ENCODE measurements at places on chromosomes 5 and 9.

DNA sequence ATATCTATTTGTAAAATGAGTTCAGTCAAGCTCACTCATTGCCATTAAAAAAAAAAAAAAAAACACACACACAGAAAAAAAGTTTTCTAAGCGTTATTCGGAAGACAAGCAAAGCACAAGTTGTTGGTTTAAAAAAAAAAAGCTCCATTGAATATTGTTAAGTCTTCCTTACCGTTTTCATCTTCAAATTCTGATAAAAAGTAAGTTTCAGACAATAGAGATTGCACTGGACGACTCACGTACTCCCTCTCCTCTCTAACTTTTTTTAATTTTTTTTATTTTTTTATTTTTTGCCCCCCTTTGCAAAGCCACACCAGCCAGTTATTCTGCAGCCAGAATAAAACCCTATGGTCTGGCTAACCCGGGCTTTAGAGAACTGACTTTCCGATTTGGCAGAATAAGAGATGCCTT lies 544 bp downstream of the ADAMTS6 start:
- no peak for DNase-seq

- no peak for DNase-seq
These were observed 537.1 kb upstream of the CDH18 start for GRCh38 chr5:20524991-20525529.

DNA sequence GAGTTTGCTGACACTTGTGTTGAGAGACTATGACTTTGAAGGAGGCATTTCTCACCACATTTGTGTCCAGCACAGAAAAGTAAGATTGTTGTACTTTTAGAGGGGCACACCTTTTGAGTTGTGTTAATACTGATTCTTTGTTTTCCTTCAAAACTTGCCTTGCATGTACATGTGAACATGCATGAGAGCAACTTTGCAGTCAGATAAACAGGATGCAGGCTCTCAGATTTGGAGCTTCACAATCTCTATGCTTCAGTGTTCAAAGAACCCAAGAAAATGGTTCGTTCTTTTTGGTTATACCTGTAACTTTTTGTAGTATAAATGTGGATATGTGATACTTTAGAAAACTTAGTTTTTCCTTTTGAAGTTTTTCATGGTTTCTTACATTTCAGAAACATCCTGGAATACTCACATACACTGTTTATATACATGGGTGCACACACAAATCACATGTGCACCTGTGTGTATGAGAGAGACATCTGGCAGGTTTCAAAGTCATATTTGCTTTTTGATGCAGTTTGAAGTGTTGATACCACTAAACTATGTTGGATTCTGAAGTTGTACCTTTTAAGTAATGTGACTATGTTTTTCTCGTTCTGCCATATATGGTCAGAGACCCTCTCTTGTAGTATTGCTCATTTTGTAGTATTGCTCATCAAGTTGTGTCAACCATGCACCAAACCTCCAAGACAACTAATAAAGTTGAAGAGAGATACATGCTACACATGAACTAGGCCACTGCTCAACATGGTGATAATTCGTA lies 190.7 kb downstream of the CD180 start:
- no peak for DNase-seq

DNA sequence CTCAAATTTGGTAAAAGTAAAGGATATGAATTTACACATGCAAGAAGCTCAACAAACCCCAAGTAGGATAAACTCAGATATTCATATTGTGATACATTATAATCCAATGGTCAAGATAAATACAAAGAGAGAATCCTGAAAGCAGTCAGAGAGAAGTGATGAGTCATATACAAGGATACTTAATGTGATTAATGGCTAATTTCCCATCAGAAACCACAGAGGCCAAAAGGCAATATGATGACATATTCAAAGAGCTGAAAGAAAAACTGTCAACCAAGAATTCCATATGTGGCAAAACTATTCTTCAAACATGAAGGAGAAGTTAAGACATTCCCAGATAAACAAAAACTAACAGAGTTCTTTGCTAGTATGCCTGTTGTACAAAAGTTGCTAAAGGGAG lies 19.5 kb upstream of the IRF1 start:
- DNase-seq: no peak

DNA sequence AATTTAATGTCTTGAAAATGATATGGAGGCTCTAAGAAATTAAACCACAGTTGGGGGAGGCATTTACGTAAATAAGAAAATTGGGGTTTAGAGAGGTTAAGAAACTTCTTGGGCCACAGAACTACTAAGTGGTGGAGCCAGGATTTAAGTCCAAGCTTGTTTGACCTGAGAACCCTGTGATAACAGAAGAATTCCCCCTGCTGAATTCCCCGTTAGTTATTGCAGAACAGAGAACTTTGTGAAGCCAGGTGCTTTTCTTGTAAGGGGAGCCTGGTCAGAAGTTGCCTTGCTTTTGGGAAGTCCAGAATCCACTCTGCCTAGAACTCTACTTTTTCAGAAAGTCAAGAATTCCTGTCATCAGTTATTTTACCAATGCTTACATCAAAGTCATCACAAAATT lies 309.3 kb upstream of the SEMA6A start:
- DNase-seq: no peak

DNA sequence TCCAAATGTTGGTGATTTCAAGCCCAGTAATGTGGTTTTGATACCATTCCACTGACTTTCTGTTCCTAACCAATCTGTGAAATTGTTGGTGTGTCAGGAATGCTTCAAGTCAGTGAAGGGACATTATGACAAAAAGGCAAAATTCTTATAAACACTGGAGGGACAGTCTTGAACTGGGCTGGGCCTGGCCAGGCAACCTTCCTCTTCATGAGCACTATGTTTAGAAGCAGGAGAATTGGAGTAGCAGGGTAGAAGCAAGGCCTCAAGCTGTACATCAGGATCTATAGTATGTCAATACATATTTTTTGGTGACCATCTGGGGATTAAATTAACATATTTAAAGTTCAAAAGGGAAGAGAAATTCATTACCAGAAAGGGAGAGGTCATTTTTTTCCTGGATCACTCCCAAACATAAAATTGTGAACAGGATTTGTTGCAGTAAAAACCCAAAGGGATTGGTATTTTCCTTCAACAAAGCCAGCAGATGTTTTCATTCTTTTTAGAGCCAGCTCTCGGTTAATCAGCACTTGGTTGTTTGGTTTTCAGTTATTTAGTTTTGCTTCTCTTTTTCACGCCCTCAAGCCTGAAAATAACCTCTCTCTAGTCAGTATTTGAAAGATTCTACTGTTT lies 77.9 kb upstream of the PIK3R1 start:
- DNase-seq: no peak

- DNase-seq: peak; percentile 3
These were observed at the start of gene GLDC for GRCh38 chr9:6645355-6646292. Gene GLDC (minus strand): TSS chr9:6645729. CDS start chr9:6645499, 230 bp downstream.

GRCh38 chr5:57383093-57383861 lies 99.3 kb downstream of the ACTBL2 start:
- DNase-seq: no peak

All from stimulated activated CD4-positive, alpha-beta T cell treated with anti-CD3 and anti-CD28 coated beads, Interleukin-1b, Interleukin-23, amount 100 ng/mL, for 1 hour (primary cell).